Fibroblast of gingiva (primary cell): ENCODE measurements at places on chromosomes 7 and 10.

DNA sequence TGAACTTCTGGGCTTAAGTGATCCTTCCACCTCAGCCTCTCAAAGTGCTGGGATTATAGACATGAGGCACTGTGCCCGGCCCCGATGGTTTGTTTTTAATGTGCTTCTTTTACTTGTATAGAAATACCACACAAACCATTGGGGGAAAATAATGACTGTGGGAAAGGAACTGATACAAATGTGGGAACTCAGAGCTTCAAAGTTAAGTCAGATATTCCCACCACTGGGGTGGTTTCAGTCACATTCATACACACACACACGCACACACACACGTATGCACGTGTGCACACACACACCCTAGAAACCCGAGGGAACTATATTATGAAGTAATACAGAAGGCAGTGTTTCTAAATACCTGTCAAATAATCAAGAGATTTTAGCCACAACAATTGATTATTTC is 17.0 kb downstream of the CPA4 start:
- no peak for DNase-seq

DNA sequence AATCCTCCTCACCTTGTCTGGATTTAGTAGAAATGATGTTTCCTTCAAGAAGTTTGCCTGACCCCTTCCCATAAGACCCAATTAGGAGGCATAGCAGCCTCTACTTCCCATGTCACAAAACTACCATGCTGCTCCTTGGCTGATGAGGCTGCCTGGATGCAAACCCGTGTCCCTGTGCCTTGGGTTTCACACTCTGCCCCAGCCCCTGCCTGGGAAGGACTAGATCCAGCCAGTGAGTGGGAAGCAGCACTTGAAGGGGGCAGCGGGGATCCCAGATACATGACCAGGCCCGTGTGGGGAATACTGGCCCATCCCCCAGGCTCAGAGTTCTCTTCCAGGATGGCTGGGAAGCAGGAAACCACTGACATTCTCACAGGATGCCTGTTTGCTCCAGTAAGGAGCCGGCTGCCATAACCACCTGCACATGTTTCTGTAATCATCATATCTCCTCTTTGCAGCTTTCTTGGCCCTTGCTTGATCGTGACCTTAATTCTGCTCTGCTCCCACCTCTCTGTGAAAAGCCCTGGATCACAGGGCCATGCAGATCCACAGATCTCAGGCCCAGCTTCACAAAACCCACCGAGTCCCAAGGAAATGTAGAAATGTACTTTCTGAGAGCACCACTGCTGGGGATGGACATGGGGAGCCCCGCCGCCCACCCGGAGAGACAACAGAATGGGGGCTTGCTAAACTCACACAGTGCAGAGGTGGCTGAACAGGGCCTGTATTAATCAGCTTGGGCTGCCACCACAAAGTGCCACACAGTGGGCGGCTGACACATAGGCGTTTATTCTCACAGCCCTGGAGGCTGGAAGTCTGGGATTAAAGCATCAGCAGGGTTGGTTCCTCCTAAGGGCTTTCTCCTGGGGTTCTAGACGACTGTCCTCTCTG is 287.8 kb upstream of the IGFBP3 start:
- DNase-seq = no peak

DNA sequence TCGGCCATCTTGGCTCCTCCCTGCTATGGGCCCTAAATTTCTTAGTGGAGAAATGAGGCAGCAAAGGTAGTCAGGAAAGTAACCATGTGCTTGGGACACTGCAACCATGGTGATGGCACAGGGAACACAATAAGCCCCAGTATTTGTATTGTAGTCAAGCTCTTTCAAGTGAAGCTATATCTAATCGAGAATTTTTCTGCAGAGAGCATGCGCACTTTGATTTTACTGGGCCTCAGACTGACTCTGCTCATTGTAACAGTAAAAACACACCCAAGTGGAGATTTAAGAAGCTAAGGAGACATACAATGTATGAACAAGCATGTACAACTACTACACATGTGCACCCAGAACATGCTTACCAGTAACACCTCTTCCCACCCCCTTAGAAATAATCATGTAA is 67.3 kb upstream of the TMEM229A start:
- no peak for DNase-seq

DNA sequence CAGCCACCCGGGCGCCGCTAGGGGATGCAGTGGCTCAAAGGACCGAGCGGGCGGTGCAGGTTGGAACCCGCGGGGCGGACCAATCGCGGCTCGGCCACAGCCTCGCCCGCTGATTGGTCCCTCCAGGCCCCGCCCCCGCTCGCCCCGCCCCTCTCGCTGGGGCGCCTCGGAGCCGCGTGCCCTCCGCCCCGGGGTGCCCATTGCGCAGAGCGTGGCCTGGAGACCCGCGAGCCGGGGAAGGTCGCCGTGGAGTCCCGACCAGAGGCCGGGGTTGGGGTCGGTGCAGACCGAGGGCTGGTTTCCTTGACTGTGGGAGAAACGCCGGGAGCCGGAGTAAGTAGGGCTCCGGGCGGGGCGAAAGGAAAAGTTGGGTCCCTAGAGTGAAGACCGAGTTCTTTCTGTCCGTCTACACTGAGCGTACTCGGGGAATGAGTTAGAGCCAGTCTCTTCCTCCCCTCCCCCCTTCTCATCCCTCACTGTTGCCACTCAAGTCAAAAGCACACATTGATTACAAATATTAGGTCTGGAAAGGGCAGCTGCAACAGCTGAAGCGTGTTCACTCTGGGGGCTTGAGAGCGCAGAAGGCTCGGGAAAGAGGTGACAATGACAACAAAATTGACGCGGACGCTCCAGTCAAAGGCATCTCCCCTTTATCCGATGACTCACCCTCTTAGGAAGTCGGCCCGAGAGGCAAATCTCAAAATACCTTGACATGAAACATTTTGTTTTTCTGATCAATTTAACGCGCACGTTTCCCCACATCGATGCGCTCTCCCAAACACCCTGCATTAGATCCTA is 843 bp upstream of the GATA3 start:
- DNase-seq = peak; percentile 61

DNA sequence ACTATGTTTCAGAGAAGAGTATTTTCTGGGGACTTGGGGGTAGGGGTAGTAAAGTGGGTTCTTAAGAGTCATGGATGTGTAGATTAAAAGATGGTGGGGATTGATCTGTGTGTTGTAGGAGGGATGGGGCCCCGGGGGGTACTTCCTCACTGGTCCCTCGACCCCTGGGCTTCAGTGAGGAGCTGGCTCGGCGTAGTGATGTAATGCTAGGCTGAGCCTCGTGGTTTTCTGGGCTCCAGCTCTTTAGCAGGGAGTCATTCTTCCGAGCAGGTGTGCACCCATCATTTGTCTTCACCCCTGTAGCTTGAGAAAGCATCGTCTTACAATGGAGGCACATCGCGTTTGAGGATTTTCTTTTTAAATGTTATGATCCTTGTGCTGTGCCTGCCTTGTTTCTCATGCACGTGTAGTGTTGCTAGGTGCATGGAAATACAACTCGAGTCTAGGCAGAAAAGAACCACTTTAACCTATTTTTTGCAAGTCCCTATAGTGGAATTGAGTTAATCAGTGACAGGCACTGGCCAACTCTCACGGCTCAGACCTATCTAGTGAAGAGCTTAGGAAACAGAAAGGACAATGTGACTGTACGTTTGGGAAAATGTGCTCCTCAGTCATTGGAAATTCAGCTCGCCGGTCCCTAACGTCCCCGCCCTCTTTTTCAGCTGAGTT is 106.1 kb upstream of the BTBD16 start:
- no peak for DNase-seq

DNA sequence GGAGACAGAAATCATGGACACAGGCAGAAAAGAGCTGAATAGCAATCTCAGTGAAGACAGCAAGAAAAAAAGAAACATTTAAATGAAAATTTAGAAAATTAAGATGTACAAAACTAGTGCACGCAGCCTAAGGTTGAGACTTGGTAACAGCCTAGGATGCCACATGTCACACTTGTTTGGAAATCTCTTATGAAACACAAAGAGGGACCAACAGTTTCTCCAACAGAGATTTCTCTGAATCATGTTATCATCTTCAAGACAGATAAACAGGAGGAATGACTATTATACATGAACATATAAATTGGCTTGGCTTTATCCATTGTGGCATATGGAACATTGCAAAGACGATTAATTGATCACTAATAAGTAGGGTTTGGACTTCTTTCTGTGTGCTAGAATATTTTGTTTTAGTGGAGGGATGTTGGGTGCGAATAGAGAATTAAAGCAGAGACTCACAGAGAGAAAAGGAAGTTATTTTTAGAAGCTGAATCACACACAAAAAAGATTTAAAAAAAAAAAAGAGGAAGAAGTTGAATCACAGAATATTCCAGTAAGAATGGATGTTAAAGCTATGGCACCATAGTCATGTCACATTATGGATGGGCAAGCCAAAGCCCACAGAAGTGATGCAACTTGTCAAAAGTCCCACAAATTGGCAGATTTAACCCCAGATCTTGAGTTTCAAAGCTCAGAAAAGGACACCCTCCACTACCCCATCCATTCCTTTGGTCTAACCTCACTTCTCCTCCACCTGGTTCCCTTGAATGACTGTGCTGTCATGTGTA is 91.6 kb downstream of the MYOF start:
- DNase-seq = no peak

DNA sequence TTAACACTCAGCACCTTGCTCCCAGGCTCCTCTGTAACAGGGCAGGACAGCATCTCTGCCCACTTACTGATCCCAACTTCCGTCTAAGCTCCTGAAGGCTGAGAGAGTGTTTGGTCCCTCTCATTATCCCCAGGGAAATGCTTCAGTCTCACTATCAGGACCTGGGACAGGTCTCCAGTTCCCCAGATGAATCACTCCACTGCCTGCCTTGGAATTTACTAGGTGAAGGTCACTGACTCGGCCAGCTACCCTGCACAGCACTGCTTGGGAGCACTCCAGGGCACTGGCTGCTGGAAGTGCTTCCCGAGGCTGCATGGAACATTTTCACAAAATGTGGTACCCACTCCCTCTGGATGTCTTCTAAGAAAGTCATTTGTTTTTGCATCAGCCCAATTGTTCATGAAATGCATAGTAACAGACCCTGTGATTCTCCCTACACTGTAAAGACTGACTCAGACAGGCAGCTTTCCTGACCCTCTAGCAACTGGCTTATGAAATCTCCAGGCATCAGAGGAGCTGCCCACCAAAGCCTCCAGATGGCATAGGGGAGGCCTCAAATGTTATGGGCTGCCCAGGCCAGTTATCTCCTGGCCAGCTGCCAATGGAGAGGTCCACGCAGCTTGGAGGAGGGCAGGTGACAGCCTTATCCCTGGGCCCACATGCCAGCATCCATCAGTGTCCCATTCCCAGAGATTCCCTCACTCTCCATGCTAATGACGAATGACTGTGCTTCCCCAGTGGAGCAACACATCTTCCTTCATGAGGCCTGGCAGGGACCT is 89.1 kb downstream of the GFRA1 start:
- DNase-seq = no peak

- no peak for DNase-seq
Measured at GRCh38 chr10:21053953-21054690, 157.0 kb upstream of the NEBL start.

DNA sequence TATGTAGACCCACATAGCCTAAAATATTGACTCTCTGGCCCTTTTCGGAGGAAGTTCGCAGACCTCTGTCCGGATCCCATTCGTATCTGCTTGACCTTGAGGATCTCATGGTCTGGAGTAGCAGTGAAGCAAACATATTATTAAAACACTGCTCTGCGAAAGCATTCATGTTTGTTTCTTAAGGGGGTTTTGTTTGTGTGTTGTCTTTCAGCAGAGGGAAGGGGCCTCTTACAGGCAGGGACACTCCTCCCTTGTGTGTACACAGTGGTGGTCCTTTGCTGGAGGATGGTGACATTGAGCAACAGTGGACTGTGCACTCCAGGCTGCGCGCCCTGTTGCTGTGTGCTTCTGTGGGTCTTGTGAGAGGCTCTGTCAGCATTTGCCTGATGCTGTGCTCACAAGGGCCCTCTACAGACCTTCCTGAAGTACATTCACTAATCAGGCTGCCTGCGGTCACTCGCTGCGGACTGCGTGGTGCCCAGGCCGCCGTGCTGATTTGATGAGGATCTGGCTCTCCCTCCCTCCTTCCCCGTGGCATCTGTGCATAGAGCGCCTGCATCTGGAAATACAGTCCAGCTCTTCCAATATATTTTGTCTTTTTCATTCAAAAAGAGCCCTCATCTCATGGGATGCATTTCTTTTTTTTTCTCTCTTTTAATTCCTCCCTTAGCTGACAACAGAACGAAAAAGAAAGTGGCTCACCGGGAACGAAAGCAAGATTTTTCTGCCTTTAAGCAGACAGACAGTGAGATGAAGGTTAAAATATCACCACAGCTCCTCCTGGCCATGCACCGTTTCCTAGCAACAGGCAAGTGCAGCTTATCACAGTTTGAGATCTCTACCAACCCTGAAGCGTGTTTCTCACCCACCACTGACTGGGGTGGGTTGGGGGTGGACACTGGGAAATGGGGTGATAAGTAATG is 135.8 kb downstream of the CNNM2 start:
- DNase-seq = peak; percentile 73

GRCh38 chr10:11161096-11161495 is 143.4 kb downstream of the CELF2 start:
- no peak for DNase-seq

DNA sequence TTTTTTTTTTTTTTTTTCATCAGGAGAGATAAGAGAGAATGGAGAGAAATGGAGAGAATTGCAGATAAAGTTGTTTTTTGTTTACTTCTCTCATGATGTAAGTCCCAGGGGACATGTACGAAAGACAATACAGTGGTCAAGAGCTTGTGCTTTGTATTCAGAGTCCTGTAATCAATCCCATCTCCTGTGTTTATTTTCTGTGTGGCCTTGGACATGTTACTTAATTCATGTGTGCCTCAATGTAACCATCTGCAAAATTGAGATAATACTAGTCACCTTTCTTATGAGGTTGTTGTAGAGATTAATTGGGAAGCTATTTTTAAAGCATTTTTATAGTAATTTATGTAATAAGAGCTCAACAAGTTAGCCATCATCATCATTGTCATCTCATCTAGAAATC is 117.5 kb downstream of the CDK14 start:
- peak; percentile 13 for DNase-seq

GRCh38 chr7:23044581-23044980 is 30.7 kb upstream of the HYCC1 start:
- no peak for DNase-seq

- no peak for DNase-seq
Measured at GRCh38 chr7:33425929-33426678, 296.7 kb downstream of the BBS9 start.

DNA sequence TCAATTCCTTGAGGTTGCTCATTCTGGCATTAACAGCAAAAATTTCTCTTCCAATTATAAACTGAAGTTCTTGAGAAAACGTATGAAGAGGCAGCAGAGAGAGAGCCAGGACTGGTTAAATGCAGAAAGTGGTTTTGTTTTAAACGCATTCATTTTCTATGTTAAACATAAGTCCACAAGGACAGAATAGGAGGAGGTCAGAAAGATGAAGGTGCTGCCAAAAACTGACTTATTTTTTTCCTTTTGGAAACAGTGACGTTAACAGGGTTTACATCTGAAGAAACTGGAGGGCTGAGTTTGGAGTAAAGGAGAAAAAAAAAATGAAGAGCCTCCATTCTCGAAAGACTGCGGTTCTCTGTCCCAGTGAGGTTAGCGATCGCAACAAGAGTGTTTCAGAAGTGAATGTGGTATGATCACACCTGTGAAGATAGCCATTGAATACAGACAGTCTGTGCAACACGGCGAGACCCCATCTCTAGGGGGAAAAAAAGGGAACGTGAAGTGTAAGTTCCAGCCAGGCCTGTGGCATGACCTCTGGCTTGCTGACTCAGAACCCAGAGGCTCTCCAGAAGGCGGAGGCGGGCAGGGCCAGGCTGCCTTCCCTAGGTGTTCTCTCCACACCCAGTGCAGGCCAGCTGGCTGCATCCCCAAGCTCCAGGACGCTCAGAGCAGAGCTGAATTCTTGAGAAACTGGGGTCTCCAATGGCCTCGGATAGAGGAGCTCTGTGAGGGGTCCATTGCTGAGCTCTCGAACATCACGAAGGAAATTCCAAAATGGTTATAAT is 84.0 kb downstream of the CHST15 start:
- no peak for DNase-seq
